ENCODE measurements at places on chromosomes 7 and 10. TPM values are rescaled to one million over a fixed set of nuclear protein-coding genes. Genes with fewer than 3 reads are reported as not detected.
A peak's percentile ranks its signal among the peaks of the same experiment; 100 is the strongest.

GRCh38 chr7:143733876-143734275, 23.6 kb downstream of the CTAGE6 start:
- DNase-seq = no peak

DNA sequence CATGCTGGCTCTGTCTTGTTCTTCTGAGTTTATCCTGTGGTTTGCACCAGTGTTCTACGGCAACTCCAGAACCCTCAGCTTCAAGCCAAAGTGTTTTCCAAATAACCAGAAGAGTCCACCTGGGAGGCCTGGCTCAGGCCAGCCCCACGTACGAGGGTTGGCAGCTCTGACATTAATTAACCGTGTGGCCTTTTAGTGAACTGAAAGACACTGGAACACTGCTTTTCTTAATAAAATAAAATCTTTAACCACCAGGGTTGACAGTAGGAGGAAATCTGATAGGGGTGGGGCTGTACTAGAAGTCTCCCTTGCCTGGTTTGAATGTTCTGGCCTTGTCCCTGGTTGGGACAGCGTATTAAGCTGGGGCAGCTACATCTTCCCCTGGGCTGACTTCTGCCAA, 64.9 kb downstream of the SYPL1 start:
- DNase-seq = no peak

The TWIST1 gene
- 0.32 TPM for total RNA-seq

The KIAA1549 gene
- 3.4 TPM for total RNA-seq

DNA sequence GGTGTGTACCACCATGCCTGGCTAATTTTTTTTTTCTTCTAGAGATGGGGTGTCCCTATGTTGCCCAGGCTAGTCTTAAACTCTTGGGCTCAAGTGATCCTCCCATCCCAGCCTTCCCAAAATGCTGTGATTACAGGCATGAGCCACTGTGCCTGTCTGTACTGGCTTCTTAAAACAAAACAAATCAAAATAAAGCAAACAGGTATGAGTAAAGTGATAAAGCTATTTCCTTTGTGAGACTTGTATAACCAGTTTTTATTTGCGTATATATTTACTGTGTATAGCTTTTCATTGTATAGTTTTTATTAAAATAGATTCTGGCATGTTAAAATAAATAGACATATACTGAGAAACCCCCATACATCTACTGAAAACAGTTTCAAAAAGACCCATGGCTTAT, 14.3 kb downstream of the LCOR start:
- DNase-seq = no peak

DNA sequence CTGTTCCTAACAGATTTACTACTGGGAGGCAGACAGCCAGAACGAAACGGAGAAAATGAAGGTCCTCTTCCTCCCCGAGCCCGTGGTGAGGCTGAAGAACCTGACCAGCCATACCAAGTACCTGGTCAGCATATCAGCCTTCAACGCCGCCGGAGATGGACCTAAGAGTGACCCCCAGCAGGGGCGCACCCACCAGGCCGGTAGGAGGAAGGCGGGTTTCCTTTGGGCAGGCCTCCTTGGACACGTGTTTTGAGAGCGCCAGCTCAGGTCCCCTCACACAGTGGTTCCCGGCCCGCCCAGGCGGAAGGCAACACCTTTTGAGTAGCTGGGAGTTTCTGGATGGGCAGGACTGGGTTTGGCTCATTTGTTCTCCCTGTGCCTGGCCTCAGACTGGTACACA, 474.0 kb upstream of the FOXK1 start:
- DNase-seq = no peak

The CCZ1 gene
- total RNA-seq = 48.3 TPM

DNA sequence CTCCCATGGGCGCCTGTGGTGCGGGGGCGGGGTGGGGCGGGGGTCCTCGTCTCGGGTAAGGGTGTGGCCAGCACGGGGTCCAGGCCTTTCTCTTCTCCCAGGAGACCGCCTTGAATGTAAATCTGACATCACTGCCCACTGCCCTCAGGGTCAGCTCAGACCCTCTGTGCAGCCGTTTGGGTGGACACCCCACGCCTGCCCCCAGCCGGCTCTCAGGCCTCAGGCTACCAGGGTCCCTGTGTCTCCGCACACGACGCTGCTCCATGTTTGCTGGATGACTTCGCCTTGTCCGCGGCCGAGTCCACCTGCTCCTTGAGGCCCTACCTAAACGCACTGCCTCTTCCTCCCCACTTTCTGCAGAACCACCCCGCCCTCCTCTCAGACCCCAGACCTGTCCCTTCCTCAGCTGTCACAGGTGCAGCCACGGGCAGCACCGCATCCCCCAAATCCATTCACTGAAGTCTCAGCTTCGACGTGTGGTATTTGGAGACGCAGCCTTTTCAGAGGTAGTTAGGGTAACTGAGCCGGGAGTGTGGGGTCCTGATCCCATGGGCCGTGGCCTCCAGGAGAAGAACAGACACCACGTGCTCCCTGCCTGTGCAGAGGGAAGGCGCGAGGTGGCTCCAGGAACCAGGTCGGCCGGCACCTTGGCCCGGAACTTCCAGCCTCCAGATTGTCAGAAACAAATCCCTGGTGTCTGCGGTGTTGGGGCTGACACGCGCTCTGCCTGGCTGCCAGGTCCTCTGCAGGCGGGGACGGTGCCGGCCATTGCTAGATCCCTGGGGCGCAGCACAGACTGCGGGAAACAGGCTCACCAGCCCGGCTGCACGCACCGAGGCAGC, 97.4 kb upstream of the DIP2C start:
- DNase-seq = peak; percentile 51

DNA sequence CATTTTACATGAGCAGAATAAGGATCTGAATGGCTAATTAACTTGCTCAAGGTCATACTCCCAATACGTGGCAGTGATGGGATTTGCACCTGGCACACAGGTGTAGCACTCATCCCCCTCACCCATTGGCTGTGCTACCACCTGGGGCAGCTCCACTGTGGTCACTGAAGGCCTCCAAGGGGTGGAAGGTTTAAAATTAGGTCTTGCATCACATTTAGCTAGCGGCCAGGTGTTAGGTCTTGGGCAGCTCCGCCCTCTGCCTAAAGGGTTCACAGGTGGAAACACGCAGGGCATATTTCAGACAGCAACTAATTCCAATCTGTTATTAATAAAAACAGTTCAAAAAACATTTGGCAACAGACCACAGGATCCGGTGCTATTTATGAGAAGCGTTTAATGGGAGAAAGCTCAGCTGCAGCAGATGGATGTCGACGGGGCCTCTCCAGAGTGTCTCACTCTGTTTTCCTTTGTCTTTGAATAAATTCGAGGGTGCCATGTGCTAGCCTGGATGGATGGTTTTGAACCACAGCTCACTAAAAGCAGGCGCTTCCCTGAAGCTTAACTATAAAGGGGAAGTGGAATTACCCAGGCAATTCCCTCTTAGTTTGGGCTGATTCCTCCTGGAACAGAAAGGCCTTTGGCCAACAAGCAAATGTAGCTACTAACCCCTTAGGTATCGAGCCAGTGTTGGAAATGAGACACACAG, 1017.6 kb downstream of the TYW1 start:
- DNase-seq = no peak

DNA sequence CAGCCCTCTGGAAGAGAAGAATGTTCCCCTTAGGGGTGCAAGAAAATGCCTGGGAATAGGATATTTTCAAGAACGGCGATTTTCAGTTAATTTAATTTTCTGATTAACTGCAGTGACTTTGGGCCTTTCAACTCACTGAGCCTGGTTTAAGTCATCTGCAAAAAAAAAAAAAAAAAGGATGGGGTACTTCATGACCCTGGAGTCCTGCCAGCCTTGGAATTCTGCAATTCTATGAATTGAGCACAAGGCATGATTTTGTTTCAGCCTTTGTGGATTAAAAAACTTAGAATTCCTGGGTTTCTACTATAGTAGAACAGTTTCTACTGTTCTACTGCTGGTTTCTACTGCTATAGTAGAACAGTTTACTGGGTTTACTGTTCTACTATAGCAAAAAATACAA, 58.3 kb upstream of the CALD1 start:
- no peak for DNase-seq

DNA sequence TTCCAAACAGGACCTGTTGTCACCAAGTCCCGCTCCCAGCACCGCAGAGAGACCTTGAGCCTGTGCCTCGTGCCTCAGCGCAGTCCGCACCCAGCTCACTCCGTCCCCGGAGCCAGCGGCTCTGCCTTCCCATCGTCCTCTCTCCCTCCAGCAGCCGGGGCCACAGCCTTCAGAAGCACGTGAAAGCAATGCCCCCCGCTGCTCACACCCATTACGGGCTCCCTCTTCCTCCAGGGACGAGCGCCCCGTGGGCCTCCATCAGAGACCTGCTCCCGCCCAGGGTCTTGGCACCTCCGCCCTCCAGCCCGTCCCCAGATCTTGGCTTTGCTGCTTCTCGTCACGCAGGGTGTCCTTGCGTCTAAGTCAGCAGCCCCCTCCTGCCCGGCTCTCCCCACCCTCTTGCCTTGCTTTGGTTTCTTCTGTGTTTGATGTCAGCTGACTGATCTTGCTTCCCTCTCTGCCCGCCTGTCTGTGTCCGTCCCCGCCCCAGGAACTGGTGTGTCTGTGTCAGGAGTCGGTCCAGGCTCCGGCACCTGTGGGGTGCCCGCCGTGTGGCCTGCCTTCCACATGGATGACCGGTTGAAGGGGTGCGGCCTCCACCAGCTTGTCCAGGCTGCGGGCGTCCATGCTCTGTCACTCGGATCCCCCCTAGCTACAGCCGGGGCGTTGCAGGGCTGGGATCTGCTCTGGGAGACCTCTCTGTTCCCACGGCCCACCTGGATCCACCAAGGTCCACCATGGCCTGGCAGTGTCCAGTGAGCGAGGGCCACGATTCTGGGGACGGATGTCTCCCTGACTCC, 61.9 kb downstream of the FOXL3 start:
- DNase-seq = no peak

- DNase-seq = no peak
These were observed 155.6 kb upstream of the FAM13C start for GRCh38 chr10:59517996-59518395.

- DNase-seq = no peak
These were observed 5.2 kb downstream of the ANTXRL start for GRCh38 chr10:46291817-46292572.

DNA sequence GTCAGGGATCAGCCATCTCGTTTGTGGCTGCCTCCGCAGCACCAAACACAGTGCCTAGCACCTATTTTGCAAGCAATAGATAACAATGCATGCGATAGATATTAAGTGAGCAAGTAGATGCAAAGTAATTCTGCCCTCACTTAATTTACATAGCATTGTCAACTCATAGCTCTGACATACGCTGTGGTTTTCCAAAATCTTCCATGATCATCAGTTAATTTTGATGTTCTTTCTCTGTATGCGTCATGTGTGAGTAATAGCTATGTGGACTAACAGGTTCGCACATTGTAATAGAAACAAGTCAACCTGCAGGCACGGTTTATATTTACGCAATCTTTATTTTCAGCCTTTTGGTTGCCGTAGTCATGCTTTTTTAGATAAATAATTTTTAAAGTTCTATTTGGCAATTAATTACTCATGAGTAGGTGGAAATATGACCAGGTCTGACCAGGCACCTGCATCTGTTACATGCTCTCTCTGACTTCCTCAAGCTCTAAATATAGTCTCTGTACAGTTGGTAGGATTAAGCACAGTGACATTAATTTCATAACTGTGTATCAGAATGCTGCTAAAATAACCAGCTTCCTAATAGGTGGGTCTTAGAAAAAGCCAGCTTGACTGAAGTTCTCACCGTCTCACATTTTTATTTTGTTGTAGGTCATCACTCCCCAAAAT, 13.3 kb downstream of the MAP3K8 start:
- no peak for DNase-seq

The MRLN gene
- total RNA-seq = 119 TPM

The TMEM196 gene
- total RNA-seq = not detected

Data from psoas muscle (tissue), 8 donors.